ENCODE measurements at places on chromosomes 1 and 21.

DNA sequence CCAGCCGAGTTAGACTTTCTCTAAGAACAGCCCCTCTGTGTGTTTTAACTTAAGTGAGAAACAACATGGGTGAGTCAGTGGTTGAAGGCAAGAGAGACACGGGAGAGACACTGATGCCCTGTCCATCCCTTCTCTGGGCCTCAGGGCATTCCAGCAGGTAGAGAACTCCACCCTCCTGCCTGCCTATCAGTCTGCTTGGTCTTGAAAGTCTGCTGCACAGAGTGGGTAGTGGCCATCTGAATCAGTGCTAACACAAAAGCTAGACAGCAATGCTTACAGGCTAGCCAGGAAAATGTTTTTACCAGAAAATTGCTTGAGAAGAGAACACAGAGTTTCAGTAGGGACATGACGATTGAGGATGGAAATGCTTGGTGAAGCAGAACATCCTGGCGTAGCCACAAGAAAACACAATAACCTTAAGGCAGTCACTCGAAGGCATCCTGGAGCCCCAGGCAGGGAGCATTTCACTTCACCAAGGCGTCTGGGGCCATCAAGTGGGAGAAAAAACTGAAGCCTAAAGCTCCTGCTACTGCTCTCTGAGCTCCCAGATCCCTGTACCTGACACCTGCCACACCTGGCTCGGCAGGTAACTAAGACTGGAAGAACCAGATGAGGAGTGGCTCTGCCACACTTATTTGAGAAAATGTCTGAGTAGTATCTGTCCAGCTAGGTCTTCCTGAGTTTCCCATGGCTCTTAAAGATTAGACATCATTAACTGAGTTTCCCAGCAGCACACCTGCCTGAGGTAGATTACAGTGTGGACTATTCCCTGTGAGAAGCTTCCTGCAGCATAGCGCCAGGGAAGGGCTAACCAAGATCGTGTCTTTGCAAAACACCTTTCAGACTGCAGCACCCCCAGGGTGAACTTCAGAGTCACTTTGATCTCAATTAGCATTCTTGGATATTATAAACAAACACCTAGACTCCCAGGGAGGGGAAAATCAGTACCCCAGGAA lies 18.1 kb upstream of the LBR start:
- DNase-seq, result peak; percentile 37

DNA sequence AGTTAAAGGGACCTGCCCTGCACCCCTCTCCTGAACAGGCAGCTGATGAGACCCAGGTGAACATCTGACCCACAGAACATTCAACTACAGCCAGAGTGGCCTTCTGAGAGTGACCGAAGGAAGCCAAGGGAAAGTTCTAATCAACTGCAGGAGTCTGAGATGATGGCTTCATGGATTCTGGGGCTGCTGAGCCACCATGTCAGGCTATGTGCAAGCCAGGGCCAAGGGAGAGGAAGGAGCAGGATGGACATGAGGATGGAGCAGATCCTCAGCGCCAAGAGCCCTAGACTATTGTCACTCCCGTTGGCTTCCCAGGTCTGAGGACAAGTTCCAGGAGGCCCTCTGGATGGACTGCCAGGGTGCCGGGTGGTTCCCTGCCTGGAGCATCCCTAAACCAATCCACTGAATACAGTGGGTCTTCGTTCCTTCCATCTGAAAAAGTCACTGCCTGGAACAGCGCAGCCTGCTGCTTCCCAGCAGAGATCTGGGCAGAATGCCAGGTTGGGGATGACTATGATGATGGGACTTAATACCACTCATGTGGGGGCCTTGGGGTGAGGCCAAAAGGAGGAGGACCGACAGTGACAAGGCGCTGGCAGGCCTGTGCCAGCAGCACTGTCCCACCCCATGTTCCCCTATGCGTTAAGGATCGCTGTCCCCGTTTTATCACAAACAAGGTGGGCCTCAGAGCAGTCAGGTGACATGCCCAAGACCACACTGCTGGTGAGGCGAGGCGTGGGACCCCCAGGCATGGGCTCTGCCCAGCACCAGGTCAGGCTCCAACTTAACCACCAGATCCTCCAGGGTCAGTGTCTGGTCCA lies 19.8 kb downstream of the SPOCD1 start:
- DNase-seq, result peak; percentile 14

DNA sequence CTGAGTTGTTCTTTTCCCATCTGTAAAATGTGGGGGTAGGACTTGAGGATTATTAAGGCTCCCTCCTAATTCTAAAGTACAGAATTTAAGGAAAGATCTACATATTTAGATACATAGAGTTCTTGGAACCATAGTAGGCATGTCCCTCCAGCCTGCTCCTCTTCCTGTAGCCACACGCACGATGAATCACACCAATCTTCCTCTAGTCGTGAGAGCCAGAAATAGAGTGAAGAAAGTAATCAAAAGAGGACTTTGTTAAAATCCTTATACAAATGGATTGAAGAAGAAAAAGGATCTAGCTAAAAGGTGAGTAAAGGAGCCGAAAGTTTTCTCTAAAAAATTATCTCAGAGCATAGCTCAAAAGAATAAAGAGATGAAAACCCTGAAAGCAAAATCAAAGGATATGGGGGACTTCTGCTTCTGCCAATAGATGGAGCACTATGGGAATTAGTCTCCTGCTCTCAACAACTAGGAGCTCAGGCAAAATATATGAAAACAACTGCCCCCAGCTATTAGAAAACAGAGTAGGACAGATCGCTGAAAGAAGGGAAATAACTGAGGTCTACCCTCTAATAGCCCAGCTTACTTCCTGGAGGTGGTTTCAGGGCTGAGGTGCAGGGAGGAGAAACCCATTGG lies 8.5 kb downstream of the C1orf141 start:
- DNase-seq, result no peak

DNA sequence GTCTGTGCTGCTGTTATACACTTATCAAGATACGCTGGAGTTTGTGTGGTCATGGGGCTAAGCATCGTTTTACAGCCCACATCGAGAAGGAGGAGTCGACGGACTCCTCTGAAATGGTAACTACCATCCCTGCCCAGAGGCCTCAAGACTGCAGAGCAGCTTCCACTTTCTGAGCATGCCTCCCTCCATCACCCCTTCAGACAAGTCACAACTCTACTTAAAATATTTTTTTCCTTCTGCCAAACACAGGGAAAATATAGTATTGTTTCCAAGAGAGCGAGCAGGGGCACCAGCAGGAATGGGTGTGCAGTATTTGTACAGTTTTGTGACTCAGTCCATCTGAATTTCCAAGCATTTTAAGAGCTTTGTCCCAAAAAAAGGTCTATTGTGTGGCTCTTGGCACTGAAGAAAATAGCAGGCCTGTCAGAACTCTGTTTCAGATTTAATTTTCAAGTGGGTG lies 14.1 kb downstream of the EVA1C start:
- DNase-seq, result no peak

DNA sequence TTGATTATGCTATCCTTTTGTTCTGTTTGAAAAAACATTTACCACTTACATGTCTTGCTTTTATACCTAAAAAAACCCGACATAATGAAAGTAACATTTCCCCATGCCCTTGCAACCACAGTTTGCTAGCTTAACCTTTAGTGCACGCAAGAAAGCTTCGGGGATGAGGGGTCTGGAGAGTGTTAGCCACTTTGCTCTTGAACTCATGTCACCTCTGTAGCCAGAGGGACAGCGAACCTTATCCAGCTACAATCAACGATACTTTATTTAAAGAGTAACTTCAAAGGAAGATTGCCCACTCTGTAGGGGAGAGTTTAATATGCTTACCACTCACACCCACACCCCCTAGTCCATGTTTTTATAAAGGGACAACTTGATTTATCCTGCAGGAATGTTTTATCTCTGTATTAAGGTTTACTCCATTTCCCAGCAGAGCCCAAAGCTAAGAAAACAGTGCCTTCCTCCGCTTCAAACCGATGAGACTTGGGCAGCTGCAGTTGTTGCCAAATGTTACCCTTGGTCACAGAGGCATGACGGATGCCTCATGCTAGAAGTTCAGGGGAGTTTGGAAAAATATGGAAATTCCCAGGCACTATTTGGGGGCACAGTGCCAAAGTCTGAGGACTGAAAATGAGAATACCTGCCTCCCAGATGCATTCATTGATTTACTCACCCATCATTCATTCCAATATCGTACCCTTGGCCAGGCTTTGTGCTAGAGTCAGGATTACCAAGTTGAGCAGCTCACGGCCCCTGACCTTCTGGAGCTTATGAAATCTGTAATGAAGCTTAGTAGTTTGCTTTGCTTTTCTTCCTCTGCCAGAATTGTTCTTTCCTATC lies 61.4 kb upstream of the VCAM1 start:
- DNase-seq, result no peak

- DNase-seq, result no peak
Measured at GRCh38 chr1:80933346-80933745, 867.4 kb upstream of the ADGRL2 start.

DNA sequence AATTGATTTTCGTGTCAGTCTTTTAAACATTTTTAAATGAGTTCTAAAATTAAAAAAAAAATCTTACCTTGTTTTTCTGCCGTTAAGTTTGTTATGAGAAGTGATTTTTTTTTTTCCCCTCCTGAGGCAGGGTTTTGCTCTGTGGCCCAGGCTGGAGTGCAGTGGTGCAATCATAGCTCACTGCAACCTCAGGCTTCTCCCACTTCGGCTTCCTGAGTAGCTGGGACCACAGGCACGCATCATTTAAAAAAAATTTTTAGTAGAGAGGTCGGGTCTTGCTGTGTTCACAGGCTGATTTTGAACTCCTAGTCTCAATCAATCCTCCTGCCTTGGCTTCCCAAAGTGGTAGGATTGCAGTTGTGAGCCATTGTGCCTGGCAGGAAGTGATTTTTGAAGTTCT lies 41.1 kb downstream of the MTR start:
- no peak for DNase-seq

DNA sequence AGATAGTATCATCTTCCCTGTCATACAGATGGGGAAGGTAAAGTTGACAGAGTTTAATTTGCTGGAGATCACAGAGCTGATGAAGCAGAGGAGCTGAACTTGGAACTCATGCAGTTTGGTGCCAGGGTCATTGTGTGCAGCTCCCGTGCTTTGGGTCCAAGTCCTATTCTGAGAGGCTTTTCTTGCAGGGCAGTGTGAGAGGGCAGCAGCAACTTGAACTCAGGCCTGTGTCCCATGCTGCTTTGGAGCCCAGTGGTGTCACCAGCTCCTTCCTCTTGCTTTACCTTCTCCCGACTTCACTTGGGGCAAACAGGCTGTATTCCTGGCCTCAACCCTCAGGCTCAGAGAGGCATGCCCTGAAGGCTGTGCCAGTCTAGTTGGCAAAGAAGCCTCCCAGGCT lies 24.7 kb downstream of the INAVA start:
- DNase-seq, result peak; percentile 22

DNA sequence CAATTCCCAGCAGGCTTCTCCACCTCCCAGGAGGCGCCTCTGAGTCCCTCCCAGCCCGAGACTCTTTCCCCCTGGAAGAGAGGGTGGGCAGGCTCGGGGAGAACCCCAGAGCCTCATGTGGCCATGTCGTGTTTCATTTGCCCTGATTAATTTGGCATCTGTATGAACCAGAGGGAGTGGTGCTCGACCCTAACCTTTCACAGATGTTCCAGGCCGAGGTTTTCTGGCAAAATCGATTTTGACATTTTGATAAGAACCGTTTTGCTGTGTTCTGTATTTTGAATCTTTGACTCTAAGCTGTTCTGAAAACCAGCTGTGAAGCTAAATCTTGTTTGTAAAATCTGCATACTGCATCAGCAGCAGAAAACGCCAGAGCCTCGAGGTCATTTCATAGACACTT lies 367.4 kb downstream of the CAMTA1 start:
- DNase-seq, result no peak

DNA sequence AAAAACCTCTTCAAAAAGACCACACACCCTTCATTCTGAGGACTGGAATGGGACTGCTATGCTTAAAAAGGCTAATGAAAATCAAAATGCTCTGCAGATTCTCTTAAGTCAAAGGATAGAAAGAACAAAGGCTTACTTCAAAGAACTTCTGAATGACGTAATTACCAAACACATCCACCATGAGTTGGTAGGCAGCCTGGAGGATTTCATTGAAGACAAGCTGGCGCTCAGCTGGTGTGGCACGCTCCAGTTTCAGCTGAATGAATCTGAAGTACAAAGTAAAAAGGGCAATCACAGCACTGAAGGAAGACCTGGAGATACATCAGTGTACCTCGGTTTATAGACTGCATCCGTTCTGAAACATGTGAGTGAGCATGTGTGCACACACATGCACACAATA lies 43.5 kb upstream of the SDC3 start:
- DNase-seq, result no peak

- no peak for DNase-seq
Measured at GRCh38 chr1:17207046-17207445, 2.1 kb downstream of the PADI1 start.

DNA sequence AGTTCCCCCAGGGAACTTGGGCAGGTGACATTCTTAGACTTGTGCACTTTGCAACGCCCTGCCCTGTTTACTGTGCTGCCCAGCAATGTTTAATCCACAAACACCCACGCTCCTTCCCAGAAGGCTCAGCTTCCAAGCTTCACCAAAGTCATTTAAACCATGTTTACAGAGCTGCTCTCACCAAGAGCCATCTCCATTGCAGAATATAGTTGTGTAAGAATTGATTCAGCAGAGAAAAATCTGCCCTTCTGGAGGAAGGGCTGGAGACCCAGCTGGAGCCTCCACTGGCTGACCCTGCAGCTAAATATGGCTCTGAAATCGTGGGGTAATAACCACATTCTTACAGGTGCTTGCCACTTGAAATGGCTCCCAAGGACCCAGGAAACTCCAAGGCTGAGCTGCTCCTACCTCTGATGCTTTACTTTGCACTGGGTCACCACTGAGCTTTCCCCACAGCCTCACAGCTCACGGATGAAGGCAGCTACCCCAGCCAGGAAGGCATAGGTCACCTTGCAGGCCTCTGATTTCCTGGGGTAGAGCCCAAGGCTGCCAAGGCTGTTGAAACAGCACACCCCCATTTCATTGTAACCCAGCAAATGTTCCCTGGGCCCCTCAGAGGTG lies 8.7 kb downstream of the CAPN2 start:
- DNase-seq, result no peak

GRCh38 chr1:243473227-243474135 lies 217.6 kb downstream of the SDCCAG8 start:
- no peak for DNase-seq

- no peak for DNase-seq
Measured at GRCh38 chr1:27127419-27127818, 27.5 kb downstream of the SLC9A1 start.

DNA sequence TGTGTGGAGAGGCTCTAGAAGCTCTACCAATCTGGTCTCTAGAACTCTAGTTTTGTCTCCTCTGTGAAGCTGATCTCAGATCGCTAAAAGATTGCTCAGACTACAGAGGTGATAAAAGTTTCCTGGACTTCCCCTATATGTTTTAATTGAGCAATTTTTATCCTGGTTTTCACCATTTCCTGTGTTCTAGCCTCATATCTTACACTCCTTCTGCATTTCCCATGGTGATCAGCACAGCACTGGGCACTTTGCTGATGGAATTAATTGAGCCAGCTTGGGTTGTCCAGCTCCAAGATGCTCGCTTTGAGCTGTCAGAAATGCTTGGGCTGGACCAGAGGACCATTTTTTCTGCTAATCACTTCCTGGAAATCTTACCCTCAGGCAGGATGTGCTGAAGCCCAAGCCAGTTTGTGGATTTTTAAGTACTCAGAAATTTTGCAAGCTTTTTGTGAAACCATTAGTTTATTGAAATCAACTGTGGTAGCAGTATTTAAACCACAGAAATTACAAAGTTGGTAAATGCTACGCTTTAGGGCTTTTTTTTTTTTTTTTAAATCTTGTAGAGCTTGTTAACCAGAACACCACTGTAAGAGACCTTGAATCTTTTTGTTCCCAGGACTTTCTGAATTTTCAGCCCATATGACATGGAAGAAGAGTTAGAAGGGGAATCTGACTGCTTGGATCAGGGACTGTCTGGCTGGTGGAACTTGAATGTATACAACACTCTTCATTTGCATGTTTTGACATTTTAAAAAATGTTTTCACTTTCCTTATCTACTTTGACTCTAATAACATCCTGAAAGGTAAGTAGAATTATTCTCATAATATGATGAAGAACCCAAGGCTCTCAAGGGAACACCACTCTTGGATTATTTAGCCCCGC lies 28.4 kb downstream of the CD48 start:
- no peak for DNase-seq

Measured in activated T-cell treated with anti-CD3 and anti-CD28 coated beads, Interleukin-2, amount 50 U/mL, for 24 hours (primary cell).